ENCODE measurements at places on chromosomes 1 and 21.
A peak's percentile ranks its signal among the peaks of the same experiment; 100 is the strongest.

DNA sequence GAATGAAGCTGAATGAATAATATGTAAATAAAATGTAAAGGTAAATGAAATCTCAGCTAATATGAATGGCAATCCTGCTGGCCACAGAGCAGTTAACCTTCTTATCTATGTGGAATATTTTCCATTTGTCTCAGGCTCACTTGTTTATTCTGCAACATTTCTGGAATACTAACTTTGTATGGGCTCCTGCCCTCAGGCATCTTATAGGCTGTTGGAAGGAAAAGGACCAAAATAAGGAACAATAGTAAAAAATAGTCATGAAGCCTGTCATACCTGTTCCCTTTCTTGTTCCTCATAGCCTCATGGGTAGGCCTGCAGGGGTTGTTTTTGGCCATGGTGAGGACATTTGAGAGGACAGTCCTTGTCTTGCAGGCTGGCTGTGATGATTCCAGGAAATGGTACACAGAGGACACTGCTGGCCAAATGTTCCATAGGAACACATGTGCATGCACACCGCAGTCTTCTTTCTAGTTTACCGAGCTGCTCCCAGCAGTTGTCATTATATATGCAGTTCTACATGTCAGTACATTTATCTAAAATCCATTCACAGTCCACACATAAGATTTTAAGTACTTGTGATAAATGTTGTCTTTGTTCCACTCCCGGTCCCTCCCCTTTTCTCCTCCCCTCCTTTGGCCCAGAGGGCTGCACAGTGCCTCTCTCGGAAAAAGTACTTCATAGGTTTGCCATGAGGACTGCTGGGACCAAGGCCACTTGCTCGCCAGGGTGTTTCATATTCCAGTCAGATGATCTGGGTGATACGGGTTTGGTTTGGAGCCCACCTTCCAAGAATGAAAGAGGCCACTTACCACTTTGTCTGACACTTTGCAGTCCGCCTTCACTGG lies 15.2 kb upstream of the KCNQ4 start:
- no peak for DNase-seq

- no peak for DNase-seq
Measured at GRCh38 chr1:220843481-220844011, 35.7 kb upstream of the HLX start.

GRCh38 chr1:196115646-196116045 lies 492.6 kb downstream of the KCNT2 start:
- DNase-seq: no peak

DNA sequence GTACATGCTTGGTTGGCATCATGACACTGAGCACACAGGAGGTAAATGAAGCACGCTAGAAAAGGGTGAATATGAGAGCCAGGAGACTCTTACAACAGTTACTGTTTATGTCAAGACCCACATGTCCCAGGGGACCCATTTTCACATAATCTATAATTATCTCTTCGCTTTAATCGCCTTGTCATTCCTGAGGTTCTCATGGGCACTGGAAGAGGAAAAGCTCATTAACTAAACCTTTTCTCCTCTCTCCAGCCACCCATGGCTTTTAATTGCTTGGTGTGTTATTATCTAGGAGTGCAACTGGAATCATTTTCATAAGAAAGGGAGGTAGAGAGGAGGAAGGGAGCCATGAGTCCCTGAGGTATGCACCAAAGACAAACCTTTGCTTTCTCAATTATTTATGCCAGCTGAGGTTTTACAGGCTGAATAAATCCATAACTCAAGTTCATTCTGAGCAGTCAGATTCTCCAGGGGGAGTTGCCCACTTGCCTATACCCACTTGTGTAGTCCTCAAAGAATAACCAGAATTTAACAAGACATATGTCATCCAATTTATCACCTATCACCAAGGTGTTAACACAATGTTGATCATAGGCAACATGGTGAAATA lies 77.4 kb downstream of the ACBD6 start:
- no peak for DNase-seq

GRCh38 chr1:235113183-235113917 lies 15.3 kb downstream of the TOMM20 start:
- no peak for DNase-seq

GRCh38 chr21:25176637-25177412 lies 430.5 kb downstream of the MRPL39 start:
- no peak for DNase-seq

GRCh38 chr1:182962554-182963115 lies 9.7 kb upstream of the SHCBP1L start:
- peak; percentile 76 for DNase-seq

- DNase-seq: no peak
Measured at GRCh38 chr21:44755227-44755626, 43.9 kb upstream of the TSPEAR start.

- no peak for DNase-seq
Measured at GRCh38 chr1:16718908-16719533, 21.3 kb upstream of the RNU1-4 start.

GRCh38 chr1:26782521-26783212 lies 5.1 kb upstream of the PIGV start:
- DNase-seq: no peak

GRCh38 chr1:241306125-241306790 lies 50.7 kb downstream of the RGS7 start:
- no peak for DNase-seq

DNA sequence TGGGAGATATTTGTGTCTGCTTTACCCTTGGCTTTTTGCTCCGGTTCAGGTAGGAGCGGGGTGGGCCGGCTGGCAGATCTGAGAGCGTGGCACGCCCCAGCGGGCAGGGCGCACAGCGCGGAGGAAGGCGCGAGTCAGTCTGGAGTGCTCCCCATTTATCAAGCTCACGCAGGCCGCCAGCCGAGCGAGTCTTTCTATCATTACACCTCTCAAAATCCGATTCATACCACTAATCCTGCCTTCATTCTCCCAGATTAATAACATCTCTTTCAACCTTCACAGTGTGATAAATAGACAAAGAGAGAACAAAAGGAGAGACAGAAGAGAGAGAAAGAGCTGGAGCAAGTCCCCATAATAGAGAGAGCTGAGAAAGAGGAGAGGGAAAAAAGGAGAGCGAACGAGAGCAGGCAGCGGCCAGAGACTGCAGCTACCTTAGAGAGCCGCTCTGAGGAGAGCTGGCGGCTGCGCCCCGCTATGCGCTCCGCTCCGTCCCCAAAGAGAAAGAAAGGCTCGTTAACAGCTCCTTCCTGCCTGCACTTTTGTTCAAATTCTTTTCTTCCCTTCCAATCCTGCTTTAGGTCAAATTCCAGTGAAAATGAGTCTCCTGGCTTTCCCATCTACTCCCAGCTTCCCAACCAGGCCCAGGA lies 48.0 kb downstream of the DMAP1 start:
- DNase-seq: no peak

GRCh38 chr1:91732291-91733107 lies 153.5 kb downstream of the TGFBR3 start:
- DNase-seq: no peak

Data from glutamatergic neuron (in vitro differentiated cells).